ENCODE measurements at places on chromosomes 6 and 20.
A peak's percentile ranks its signal among the peaks of the same experiment; 100 is the strongest.

DNA sequence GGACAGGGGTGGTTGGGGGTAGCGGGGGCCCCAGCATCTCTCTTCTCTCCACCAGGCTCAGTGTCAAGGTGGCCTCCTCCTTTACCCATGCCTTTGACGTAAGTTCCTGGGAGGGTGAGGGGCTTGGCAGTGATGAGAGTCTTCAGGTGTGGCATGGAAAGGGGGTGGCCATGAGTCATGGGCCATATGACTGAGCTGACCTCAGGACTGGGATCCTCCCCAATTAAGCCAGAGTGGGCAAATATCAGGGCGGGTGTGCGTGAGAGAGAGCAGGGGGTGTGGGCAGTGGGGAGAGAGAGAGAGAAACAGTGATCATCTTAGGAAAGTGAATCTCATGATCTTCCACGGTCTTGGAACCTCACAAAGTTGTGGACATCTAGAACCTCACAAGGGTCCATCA, 8.2 kb upstream of the BPIFB4 start:
- DNase-seq = no peak

DNA sequence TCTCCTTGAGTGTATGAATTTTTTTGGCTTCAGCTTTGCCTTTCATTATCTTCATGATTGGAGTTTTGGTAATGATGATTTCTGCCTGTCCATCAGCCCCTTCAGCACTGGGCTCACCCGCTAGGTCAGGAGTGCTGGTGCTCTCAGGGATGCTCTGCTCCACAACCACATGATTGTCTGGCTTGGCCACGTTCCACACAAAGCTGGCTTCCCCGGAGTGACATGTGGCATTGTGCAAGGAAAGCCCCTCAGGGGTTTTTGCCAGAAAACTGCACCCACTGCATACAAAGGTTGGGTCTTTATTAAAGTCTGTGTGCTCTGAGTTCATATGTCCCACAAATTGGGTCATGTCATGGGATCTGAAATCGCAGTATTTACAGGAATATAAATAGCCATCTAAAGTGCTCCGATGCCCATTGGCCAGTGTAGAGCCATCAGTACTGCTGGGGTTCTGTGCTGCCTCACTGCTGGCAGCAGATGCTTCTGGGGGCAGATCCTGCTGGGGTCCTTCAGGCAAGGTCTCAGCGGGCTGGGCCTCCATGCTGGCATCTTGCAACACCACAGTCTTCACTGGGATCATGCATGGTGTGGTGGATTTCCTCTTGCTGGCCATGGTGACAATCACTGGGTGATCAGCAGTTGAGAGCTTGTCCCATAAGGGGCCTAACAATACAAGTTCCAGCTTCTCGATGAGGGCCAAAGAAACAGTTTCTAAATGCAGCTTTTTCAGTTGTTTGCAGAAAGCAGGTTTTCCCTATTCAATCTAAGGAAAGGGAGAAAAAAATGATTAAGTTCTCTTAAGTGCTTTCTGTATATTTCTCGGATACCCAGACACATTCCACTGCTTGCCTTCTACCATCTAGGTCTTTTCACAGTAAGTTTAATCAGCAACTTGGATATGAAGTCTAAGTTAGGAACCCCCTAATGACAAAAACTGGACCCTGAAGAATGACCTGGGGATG, 67.2 kb downstream of the PLCG1 start:
- DNase-seq = no peak

- DNase-seq = no peak
Observed at GRCh38 chr20:23658989-23659609, 21.3 kb upstream of the CST3 start.

DNA sequence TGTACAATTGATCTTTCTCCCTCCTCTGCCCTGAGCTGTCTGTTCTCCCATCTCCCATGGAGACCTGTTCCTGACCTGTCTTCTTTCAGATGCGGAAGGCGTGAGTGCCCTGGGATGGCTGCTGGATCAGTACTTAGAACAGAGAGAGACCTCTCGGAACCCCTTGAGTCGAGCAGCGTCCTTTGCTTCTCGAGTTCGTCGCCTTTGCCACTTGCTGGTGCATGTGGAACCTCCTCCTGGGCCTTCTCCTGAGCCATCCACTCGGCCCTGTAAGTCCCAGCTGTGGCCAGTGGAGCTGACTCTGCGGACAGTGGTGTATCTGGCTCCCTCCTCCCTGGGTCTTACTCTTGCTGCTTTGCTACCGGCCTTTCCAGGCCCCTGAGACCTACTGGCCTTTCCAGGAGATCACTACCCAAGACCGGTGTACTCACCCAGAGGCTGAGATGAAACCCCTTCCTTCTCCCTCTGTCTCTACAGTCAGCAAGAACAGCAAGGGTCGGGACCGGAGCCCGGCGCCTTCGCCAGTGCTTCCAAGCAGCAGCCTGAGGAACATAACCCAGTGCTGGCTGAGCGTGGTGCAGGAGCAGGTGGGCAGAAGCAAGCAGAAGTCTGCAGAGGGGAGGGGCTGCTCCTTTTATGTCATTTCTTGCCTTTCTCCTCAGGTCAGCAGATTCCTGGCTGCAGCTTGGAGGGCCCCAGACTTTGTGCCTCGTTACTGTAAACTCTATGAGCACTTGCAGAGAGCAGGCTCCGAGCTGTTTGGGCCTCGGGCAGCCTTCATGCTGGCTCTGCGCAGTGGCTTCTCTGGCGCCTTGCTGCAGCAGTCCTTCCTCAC, 22.5 kb downstream of the CUL9 start:
- no peak for DNase-seq

- DNase-seq = no peak
Observed at GRCh38 chr6:45997875-45998506, 17.7 kb downstream of the CLIC5 start.

- DNase-seq = peak; percentile 66
Observed at GRCh38 chr6:118712969-118713368, 61.6 kb upstream of the CEP85L start.

DNA sequence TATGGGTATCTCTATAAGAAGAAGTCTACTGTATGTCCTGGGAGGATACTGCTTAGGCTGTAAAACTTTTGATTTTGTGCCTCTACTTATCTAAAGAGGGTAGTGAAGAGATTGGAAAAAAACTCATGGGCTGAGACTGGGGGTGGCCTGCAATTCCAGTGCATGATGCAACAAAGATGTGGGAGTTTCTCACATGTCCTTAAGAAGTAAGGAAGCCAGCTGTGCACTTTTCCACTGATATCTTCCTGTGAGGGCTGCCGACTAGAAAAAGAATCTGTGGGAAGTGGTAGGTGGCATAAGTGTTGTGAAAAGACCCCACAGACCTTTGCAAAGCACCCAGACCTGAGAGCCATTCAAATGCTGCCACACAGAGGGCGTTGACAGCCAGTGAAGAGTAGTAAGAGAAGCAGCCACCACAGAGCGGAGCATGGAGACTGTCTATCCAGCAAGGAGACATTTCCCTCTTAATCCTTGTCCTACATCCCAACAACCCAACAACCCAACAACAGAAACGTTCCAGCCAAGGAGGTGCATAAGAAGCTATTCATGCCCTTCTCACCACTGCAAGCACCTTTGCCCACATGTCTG, 65.1 kb downstream of the PFDN4 start:
- DNase-seq = no peak

DNA sequence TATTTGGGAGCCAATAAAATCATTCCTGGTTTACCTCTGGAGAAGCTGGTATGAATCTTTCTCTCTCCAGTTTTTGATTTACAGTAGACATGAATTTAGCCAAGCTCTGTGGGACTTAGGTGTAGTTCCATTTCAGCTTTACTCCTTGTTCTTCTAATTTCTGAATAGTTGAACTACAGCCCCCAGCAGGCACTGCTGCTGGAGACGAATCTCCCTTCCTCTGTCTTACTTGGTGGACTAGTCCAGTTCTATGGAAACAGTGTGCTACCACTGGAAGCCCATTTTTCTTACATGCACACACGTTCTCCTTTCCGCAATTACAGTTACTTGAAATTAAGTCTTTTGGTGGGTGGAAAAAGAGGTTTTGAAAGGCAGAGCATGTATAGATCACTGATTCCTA, 42.3 kb downstream of the RALGAPB start:
- DNase-seq = no peak

GRCh38 chr6:54262971-54263370, 45.3 kb upstream of the TINAG start:
- DNase-seq = no peak

DNA sequence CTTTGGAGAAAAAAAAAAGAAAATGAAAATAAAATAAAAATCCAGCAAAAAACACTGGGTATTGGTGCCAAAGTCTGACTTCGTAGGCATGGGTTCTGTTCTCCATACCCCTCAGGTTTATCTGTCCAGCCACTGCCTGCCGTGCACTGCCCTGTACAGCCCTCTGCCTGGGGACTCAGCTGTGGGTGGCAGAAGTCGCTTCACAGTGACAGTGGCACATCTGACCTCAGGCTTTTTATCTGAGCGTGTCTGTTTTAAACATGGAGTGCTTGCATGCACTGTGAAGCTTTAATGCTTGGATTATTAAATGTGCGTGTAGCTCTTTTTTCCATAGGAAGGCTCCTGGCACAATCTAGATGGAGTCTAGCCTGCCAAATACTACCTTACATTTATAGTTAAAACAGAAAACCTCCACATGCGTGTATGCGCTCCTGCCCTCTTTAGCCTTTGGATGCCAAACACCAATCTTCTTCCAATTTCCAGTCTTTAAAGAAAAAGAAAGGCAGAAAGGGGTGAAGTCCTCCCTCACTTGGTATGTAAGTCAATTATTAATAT, 375.5 kb downstream of the UTRN start:
- no peak for DNase-seq

GRCh38 chr6:126643352-126643751, 303.4 kb downstream of the CENPW start:
- no peak for DNase-seq

- DNase-seq = no peak
Observed at GRCh38 chr6:169738204-169738975, 13.0 kb downstream of the DYNLT2 start.

GRCh38 chr6:2915150-2915549, 12.0 kb upstream of the SERPINB9 start:
- no peak for DNase-seq

All from AG08395 (cell line).